RWPE1 (cell line): ENCODE measurements at places on chromosomes 1 and 21.
A peak's percentile ranks its signal among the peaks of the same experiment; 100 is the strongest.

- no peak for DNase-seq
Measured at GRCh38 chr1:167291539-167292185, 71.0 kb downstream of the POU2F1 start.

DNA sequence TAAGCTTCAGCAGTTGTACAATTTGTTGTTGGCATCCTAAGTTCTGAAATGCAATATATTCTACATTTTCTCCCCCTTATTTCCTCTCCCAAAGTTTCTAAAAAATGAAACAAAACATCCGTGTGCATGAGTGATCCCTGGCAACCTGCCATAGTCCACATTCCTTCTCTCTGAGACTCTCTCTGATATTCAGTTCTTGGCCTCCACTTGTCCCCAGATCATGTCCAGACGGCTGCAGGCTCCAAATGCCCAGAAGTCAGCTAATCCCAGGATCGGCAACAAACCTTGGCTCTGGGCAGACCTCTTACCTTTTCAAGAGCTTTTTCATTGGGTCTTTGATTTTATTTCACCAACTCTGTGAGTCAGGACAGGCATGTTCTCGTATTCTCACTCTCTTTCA is 187.8 kb downstream of the ETS2 start:
- peak; percentile 91 for DNase-seq

GRCh38 chr1:51829058-51829457 is 49.5 kb downstream of the NRDC start:
- DNase-seq = peak; percentile 31

DNA sequence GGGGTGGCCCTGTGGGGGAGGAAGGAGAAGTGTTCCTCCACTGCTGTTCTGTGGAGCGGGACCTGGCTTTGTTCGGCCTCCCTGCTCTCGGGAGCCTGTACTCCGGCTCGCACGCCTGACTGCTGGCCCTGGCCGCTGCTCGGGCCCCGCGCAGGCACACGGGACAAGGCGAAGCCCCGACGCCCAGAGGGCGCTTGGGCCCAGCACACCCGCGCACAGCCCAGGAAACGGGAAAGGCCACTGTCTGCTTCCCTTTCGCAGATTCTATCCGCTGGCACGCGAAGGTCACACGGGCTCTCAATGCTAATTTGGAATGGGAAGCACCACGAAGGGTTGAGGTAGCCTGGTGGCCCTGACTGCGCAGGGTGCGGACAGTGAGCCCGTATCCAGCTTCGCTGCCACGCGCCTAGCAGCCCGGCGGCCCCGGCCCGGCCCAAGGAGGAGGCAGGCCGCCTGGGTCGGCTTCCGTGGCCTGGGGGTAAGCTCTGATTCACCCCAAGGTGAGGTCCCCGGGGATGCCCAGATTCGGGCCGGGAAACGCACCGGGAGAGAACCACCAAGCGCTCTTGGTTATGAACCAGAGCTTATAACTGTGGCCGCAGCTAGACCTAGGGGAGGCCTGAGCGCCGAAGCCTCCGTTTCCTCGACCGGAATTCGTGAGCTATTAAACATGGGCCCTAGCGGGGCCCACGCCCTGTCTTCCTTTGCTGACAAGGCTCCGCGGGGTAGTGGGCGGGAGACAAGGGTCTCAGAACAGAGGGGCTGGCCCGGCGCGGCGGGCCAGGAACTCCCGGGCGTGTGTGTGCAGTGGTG is 19.7 kb upstream of the TBX15 start:
- DNase-seq = no peak

DNA sequence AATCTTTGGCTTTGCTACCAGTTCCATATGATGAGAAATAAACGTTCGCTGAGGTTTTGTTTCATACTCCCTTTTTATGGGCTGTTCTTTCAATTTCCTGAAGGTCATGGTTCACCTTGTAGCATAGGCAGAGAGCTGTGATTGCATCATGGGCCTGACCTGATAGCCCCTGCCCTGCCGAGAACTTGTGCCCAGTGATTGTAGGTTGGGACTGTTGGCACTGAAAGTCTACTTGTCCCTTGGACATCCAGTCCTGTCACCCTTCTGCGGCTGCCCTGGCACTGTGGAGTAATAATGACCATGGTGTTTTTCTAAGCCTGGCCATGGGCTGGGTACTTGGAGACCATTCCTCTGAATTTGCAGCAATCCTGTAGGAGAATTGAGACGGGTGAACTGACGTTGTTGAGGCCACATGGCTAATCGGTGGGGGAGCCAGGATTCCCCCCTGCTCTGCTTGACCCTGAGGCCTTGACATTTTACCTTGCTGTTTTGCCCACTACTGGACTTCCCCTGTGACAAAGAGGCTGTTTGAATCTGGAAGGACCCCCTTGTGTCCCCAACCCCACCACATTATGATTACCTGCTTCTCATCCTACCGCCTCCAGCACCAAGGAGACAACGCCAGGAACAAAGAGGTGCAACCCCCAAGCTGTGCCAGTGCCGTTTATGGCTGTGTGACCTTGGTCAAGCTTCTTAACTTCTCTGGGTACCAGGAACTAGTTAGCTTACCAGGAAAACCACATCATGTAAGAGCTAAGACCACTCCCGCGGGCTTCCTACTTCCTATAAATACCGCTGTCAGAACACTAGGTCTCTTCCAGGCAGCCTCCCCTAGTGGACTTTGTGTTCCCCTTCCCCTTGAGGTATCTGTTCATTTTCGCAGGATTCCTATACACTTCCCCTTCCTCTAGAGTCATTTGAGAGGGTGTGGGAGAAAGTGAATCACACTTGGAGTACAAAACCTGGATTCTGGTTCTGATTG is 23.4 kb downstream of the SESN2 start:
- no peak for DNase-seq

GRCh38 chr1:202047977-202048376 is 37.6 kb downstream of the ELF3 start:
- no peak for DNase-seq

DNA sequence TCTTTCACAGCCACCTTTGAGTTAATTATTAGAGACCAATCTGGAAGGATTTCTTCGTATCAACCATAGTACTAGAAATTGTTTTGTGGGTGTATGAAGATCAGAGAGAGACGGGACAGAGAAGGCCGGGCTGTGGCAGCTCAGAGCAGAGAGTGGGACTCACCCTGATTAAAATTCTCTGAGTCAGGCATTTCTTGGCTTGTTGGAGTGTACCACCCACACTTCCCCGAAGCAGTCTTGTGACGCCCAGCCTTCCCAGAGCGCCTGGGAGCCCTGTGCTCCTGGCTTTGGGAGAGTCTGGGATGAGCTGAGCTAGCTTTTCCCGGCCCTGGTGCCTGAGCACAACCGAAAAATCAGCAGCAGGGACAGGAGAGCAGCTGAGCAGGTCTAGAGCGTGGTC is 19.4 kb downstream of the PLEKHM2 start:
- peak; percentile 80 for DNase-seq

DNA sequence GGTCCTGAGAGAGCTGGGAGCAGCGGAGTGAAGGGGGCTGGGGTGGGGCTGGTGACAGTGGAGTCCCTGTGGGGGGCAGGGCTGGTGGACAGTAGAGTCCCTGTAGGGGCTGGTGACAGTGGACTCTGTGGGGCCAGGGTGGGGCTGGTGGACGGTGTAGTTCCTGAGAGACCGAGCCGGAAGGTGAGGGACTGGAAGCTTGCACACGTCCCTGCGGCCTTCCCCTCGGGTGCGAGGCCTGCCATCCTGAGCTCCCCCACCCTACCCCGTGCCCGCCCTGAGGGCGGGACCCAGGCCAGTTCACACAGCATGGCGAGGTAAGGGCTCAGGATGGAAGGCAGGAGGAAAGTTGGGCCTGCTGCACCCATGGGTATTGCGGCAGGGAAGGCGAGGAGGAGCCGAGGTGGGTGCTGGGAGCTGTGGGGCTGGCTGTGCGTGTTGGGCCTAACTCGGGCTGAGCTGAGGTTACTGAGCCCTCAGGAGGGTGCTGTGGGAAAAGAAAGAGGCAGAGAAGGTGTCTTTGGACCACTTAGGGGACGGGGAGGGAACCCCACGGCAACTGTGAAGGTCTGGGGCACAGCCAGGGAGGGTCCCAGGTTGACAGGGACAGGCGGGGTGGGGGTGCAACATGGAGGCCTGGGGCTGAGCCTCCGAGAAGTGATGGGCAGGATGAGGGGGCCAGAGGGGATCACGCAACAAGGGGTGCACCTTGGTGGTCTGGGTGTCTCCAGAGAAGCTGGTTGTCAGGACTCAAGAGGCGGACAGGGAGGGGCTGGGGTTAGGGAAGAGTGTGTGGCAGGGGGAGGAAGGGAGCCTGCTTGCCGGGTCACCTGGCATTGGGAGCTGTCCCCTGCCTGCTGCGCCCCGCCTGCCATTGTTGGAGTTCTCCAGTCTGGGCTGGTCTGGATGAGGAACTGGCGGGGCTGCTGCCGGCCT is 60.8 kb downstream of the PRKCZ start:
- DNase-seq = no peak

DNA sequence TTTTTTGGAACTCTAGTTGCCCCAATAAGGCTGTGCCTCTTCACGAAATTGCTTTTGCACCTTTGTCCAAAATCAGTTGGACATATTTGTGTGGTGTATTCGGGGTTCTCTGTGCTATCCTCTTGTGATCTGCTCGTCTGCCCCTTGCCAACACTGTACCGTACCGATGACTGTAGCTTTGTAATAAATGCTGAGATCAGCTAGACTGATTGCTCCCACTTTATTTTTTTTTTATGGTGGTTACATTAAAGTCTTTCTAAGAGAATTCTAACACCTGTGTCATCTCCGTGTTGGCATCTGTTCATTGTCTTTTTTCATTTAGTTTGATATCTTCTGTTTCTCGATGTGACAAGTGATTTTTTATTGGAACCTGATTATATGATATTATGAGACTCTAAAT is 94.1 kb downstream of the ADARB1 start:
- DNase-seq = no peak

GRCh38 chr1:44924835-44925464 is 61.4 kb downstream of the EIF2B3 start:
- peak; percentile 70 for DNase-seq

GRCh38 chr1:36098650-36099365 is 10.1 kb downstream of the ADPRS start:
- DNase-seq = no peak

- DNase-seq = no peak
Measured at GRCh38 chr21:26842300-26842699, 2.9 kb downstream of the ADAMTS1 start.

- no peak for DNase-seq
Measured at GRCh38 chr1:15810073-15810472, 2.6 kb upstream of the UQCRHL start.

GRCh38 chr1:71706029-71706671 is 576.2 kb downstream of the NEGR1 start:
- DNase-seq = no peak

GRCh38 chr1:90763506-90763905 is 46.4 kb upstream of the BARHL2 start:
- DNase-seq = no peak

DNA sequence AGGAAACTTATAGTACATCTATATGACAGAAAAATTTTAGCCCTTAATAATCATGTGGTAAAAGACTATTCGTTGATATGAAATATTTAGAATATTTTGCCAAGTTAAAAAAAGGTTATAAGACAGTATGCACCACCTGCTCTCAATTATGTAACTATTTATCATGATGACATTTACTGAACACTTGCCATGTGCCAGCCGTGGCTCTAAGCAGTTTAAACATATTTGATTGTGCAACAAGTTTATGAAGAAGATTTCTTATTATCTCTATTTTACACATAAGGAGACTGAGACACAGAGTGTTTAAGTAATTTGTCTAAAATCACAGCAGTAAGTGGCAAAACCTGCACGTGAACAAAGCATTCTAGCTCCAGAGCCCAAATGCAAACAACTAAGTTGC is 199.3 kb upstream of the JUN start:
- DNase-seq = no peak

GRCh38 chr1:3965693-3966092 is 65.6 kb upstream of the C1orf174 start:
- DNase-seq = no peak

- no peak for DNase-seq
Measured at GRCh38 chr1:160375788-160376524, 9.1 kb downstream of the NHLH1 start.

GRCh38 chr1:154735061-154735803 is 127.2 kb upstream of the ADAR start:
- DNase-seq = no peak

- DNase-seq = no peak
Measured at GRCh38 chr1:109488696-109489095, 5.0 kb downstream of the ATXN7L2 start.

GRCh38 chr21:46610018-46610701 is 5.3 kb upstream of the S100B start:
- DNase-seq = no peak

GRCh38 chr1:68704800-68705443 is 208.0 kb upstream of the DEPDC1 start:
- no peak for DNase-seq

DNA sequence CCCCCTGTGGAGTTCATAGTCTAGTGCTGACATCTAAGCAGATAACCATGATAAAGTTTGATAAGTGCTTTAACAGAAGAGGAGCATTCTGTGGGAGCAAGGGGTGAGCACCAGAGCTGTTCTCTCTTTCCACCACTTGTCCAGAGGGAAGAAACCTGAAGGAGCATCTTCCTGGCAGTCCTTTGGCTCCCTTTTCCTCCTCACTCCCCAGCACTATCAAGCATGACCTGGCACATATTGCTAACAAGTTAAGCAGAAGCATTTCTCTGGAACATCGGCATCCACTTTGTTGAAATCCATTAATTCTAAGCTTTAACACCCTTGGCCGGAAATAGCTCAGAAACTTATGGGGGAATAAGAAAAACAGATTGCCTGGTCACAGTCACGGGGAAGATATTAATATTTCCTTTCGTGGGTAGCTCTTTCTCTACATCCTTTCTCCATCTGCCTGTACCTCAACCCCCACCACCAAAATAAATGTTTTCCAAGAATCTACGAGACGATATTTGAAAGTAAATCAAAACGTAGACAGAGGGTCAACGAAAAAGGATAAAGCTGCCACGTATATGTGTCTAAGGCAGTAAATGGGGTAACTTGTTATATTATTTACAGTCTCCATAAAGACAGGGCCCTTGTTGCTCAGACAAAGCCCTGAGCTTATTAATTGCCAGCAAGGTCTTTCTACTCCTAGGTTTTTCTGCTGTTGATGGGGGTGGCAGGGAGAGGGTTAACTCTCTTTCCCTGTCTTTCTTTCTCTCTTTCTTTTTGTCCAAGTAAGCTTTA is 351.4 kb downstream of the NUF2 start:
- DNase-seq = no peak

GRCh38 chr21:45912611-45913417 is 68.8 kb upstream of the COL6A1 start:
- no peak for DNase-seq

DNA sequence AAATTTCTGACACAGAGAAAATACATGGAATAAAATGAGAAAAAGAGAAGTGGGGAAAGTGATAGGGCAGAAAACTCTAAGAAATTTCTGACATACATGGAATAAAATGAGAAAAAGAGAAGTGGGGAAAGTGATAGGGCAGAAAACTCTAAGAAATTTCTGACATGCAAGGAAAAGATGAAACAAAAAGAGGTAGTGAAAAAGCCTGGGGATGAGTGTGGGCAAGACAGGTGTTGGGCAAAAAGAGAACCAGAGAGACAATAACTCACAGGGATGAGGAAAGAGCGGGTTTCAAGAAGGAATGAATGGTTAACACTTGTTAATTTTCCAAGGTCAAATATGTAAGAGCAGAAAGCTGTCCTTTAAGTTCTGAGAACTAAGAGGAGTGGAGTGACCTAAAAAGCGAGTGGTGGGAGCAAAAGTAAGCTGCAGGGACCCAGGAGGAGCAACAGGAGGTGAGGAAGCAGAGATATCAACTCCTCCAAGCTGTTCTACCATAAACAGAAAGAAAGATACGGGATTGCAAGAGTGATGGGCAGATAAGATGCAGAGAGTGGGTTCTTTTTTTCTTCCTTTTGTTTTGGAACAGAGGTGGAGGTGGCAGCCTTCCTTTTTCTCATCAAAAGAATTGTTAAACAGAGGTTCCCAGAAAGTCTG is 29.9 kb upstream of the EXO1 start:
- no peak for DNase-seq
